ENCODE measurements at places on chromosomes 4 and X.

DNA sequence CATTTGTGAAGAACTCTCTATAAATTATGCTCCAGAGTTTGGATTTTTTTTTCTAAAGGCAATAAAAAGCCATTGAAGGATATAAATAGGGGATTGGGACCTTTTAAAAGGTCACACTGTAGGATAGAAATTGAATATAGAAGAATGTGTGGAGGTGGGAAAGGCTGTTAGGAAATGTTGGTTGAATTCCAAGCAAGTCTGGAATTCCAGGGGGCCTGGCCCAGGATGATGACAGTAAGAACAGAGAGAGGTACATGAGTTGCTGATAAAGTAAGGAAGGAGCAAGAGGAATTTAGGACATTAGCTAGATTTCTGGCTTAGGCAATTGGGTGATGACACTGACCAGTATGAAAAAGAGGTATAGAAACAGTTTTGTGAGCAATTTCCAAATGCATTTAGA is 95.4 kb upstream of the USP38 start:
- no peak for DNase-seq

GRCh38 chr4:181046809-181047208 is 1196.4 kb upstream of the TENM3 start:
- DNase-seq, result no peak

DNA sequence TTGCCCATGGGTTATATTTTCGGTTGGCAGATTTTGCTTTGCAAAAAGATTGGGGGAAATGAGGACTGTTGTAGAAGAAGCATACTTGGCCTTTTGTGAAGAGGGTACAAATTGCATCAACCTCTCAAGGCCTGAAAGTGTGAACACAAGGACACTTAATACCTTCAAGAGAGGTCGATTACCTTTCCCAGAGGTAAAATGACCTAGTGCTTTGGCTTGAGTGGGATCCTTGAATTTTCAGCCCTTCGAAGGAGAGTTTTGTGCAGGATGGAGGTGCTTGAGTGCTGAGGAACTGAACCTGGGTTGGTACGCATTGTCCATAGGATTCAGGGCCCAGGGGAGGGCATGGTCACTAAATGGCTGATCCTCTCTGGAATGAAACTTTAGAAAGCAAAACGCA is 27.6 kb upstream of the NKAP start:
- no peak for DNase-seq

DNA sequence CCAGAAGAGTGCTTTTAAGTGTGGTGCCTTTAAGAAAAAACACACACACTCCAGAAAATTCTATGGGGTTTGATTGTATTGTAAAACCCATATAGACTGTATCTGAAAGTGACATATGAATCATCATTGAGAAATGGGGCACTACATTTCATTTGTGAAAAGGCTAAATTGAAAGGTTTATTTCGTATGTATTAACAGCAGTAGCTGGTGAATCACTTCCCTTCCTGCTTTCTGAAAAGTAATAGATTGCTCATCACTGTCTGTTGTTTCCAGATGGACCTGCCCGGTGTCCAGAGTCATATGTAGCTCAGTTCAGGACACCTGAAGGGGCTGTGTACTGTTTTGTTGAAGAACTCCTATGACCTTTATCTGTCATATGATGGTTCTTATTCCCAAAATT is 28.1 kb upstream of the HPRT1 start:
- no peak for DNase-seq

DNA sequence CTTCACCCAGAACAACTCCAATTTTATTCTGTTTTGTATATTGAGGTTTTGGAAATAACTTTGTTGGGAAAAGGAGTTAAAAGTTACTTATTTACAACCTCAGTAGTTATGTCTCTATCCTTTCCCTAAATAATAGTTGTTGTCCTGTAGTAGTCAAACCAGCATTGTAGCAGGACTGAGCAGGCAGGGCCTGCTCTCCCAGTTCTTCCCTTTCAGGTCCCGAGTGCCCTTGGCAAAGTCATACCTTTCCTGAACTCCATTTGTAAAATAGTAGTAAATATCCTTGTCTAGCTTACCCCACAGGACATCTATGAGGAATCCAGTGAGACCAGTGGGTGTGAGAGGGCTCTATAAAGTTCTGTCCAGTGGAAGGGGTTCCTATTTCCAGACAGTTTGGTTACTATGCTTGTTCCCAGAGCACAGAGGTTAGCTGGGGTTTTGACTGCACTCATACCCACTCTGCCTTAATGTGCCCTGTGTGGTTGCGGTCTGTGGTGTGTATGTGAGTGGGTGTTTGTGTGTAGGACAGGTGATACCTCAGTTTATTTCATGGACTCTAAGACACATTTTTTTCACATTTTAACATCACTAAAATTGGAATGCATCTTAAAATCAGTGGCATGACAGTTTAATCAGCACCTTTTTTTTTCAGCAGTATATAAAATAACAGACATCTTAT is 136.3 kb downstream of the AMMECR1 start:
- DNase-seq, result no peak

All from activated CD8-positive, alpha-beta memory T cell treated with anti-CD3 and anti-CD28 coated beads for 1 hour (primary cell).